ENCODE measurements at places on chromosomes 11 and 22.
A peak's percentile ranks its signal among the peaks of the same experiment; 100 is the strongest.

DNA sequence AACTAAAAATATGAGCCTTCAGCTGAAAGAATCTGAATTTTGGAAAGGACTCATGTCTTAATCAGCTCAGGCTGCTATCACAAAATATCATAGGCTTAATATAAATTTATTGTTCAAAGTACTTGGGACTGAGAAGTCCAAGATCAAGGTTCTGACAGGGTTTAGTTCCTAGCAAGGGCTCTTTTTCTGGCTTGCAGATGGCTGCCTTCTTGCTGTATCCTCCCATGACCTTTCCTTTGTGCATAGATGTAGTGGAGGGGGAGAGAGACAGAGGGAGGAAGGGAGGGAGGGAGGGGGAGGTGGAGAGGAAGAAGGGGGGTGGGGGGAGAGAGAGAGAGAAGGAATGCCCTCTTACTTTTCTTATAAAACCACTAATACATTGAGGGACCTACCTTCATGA, 306.8 kb upstream of the DDI1 start:
- no peak for DNase-seq

DNA sequence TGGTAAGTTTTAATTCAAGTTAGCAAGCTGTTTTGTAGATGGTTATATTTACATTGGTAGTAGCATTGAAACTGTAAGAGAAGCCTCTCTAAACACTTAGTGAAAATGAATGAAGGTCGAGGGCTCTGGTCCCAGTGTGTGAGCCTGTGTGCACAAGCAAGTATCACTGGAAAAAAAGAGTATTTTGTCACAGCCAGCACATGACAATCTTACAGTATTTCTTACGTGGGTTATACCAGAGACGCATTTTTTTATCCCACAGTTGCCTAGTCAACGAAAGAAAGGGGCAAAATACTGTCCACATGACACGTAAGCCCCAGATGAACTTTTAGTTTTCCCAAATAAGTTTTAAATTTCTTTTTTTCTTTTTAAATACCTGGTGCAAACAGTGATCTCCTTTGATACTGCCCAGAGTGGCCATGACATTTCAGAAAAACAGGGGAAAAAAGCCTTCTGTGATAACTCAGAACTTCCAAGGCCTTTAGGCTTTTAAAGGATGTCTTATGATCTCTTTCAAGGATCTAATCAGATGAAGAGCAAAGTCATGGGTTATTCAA, 23.5 kb downstream of the RAB38 start:
- no peak for DNase-seq

DNA sequence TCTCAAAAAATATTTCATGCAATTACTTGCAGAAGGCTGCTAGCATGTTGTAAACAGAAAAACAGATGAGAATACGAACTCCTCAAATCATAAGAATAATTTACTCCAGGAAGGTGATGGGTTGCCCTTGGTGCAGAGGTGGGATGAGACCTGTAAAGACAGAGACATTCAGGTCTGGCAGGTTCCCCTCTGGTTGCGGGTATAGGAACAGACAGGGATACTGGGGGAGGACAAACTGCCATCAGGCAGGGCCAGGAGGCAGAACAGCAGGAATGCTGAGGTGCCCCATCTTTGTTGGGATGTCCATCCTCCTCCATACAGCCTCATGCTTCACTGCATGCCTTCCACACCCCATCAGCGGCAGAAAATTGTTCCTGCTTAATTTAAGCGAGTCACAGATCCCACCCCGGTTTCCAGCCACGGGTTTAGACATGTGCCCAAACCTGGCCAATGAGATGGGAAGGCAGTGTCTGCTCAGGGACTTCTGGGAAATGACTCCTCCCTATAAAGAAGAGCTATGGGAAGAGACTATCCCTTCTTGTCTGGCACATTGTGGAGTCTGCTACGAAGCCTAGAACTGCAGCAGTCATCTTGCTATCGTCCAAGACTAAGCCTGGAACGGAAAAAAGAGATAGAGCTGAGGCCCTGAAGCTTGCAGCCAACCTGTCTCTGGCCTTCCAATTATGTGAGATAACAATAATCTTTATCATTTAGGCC, 23.1 kb upstream of the IRAG1 start:
- DNase-seq: no peak

DNA sequence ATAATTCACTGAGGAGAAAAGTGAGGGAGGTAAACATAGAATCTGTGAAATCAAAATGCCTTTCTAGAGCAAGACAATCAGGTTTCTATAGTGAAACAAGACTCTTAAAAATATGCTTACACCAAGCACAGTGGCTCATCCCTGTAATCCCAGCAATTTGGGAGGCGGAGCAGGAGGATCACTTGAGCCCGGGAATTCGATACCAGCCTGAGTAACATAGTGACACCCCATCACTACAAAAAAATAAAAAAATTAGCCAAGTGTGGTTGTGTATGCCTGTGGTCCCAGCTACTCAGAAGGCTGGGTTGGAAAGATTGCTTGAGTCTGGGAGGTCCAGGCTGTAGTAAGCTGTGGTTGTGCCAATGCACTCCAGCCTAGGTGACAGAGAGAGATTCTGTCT, 43.2 kb upstream of the ME3 start:
- no peak for DNase-seq

GRCh38 chr11:96293598-96294021, 49.4 kb downstream of the MAML2 start:
- no peak for DNase-seq

DNA sequence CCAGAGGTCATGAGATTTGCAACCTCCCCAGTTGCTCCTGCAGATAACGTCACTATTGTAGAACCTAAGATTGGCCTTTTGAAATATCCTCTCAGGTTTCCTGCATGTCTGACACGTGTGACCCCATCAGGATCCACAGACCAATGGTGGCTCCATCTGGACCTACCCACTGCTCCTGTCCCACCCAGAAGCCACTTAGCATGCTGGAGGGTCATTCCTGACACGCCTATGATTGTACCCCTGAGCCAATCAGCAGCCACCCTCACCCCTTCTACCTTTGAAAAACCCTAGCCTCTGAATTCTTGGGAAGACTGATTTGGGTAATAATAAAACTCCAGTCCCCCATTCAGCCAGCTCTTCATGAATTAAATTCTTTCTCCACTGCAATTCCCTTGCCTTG, 20.1 kb upstream of the NARS2 start:
- DNase-seq: peak; percentile 56

GRCh38 chr22:44879301-44879680, 126.9 kb downstream of the ARHGAP8 start:
- DNase-seq: no peak
